Stimulated activated CD4-positive, alpha-beta T cell treated with anti-CD3 and anti-CD28 coated beads, Interleukin-2, amount 100 ng/mL, for 24 hours (primary cell): ENCODE measurements at places on chromosomes 2 and 18.

- DNase-seq = no peak
These were observed 138.9 kb downstream of the PXDN start for GRCh38 chr2:1605102-1606045.

- DNase-seq = no peak
These were observed 4.3 kb downstream of the LDLRAD4 start for GRCh38 chr18:13222856-13223281.

- no peak for DNase-seq
These were observed 254.1 kb upstream of the RASGRP3 start for GRCh38 chr2:33222309-33222708.

- DNase-seq = no peak
These were observed 91.7 kb upstream of the MCFD2 start for GRCh38 chr2:47007223-47007825.

DNA sequence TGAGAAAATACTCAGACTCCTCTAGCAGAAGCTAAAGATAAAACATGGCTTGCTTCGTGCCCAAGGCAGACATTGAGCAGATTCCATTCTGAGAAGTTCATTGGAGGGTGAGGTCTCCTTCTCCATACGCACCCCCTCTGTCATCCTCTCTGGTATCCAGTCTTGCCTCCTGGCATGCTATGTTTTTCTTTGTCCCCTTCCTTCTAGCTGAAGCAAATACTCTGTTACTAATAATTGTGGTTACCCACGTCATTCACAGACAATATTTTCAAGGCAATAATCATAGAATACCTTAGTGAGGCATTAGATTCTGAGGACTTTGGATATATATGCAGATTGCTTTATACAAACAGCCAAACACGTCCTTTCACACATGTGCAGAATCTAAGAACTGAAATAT lies 66.2 kb upstream of the KLF7 start:
- DNase-seq = no peak

DNA sequence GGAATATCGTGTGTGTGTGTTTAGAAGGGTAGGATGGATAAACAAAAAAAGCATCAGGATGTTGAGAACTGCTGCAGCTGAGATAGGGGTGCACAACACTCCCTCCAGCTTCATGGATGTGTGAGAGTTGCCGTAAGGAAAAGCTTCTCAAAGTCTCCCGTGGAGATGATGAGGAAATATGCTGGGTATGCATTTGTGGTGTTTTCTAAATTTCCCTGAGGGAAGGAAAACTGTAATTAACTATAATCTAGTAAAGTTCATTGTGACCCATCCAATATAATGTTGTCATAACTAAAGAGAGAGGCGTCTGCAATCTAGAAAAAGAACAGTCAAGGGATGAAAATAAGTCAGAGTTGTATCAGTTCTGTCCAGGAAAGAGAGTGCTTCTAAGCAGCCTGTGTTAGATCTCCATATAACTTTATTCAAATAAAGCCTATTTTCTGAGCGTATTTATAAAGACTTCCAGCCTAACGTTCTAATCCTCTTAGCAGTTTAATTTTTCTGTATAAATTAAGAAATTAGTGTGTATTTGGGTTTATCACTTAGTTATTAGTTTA lies 7.3 kb upstream of the LMAN2L start:
- no peak for DNase-seq

GRCh38 chr2:113158884-113159553 lies 14.8 kb upstream of the PSD4 start:
- DNase-seq = no peak

DNA sequence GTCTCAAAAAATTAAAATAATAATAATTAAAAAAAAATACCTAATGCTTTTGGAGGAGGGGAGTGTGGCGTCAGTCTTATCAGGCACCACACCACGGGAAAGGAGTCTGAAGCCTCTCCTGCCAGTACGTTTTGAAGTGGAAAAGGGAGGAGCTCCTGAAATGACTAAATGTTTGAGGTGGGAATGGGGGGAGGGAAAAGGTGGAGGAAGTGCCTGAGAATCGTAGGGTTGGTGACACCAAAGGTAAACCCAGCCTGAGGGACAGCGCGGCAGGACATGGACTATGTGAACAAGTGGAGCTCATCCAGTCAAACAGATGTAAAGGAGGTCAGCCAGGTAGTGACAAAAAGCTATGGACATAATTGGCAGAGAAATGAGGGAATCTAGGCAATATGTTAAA lies 42.2 kb upstream of the EPHA4 start:
- DNase-seq = no peak

DNA sequence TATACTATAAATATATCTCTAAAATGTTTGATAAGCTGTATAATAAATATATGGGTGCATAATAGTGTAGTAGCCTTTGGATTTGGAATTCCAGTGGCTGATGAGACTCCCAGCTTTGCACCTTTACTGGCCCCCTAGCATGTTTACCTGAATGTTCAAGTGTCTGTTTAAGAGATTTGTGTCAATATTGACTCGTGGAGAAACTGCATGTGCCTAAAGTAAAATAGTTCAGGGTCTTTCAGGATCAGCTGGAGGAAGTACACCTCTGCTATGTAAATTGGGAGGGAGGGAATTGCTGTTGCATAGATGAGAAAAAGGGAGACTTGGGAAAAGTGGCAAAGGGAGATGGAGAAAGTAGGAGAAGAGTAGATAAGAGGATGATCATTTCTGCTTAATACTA lies 23.9 kb downstream of the ME2 start:
- DNase-seq = no peak

DNA sequence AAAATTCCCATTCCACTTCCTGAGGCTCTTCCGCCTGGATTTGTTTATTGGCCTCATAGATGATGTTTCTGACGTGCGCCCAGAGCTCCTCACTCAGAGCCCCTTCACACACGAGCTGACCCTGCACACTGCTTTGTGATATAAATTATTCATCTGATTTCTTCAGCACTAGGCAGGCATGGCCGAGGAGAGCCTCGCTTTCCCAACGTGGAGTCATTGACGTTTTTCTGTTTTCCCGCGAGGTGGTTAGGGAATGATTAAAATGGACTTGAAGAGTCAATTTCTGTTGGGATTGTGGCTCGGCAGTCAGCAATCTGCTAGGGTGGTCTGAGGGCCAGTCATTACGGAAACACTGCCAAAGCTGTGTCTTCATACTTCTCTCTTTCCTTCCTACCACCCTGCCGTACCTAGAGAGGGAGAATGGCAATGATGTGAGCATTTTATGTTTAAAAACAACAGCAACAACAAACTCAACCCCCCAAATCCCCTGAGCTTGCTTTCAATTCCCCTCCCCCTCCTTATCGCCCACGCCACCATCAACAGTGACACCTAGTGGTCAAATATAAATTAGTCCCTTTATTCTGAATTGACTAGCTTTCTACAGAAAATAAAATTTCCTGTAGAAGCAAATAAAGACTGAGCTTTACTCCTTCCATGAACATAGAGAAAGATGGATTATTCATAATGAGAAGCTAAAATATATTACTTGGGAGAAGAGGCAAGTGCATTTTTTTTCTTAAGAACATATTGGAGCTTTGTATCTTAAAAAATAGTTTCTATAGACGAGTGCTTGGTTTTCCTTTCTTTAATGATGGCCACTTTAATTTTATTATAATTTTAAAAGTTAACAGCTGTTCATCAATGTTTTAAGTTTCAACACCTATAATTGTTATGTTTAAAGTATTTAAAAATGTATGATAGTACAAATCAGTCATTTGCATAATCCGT lies 285.1 kb downstream of the MTX2 start:
- DNase-seq = peak; percentile 24

GRCh38 chr2:150491943-150492342 lies 4.5 kb upstream of the RND3 start:
- DNase-seq = no peak

- DNase-seq = no peak
These were observed 2.3 kb downstream of the SLC20A1 start for GRCh38 chr2:112648081-112648480.

DNA sequence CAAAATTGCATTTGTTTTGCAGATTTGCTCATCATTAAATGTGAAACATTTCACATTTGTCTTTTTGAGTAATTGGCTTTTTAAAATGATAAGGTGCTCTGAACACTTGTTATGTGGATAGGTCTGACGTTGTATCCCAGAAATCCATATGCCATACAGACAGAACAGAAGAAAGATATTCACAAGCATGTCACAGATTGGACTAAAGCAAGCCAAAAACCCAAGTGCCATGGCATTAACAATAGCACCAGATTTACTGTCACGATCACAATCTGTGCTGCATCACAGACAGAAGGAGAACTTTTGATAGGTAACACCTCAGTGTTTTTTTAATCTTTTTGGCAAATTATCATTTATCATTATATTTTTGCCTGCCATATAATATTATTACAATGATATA lies 272.6 kb downstream of the ARHGAP15 start:
- no peak for DNase-seq

GRCh38 chr18:78912336-78912735 lies 67.3 kb upstream of the SALL3 start:
- no peak for DNase-seq

DNA sequence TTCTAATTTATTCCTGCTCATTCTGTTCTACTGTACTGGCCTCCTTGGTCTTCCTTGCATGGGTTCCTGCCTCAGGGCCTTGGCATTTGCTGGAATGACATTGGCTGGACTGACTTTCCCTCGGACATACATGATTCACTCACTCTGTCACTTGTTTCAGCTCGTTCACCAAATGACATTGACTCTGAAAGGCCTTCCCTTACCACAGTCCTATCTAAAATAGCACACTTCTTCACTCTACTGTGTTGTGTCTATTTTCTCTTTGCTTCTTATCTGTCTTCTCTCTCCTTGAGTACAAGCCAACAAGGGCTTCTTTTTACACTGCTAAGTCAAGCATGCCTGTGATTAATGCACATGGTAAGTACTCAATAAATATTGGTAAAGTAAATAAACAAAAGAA lies 65.6 kb downstream of the SCG2 start:
- no peak for DNase-seq

DNA sequence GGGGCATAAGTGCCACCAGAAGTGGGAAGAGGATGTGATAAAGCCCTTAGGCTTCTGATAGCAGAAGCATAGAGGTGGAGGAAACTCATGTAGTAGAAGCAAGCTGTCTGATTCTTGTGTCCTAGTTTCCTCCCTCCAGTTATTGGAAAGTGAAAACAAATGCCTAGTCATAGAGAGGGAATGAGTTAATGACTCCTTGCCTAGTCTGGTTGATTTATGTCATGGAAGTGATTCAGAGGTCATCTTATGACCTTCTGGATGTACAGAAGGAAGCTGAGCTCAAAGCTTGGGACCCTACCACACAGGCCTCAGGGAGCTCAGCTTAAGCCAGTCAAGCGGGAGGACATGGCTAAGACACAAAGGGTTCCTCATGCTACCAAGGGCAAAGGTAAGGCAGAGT lies 232.2 kb downstream of the THSD7B start:
- no peak for DNase-seq

DNA sequence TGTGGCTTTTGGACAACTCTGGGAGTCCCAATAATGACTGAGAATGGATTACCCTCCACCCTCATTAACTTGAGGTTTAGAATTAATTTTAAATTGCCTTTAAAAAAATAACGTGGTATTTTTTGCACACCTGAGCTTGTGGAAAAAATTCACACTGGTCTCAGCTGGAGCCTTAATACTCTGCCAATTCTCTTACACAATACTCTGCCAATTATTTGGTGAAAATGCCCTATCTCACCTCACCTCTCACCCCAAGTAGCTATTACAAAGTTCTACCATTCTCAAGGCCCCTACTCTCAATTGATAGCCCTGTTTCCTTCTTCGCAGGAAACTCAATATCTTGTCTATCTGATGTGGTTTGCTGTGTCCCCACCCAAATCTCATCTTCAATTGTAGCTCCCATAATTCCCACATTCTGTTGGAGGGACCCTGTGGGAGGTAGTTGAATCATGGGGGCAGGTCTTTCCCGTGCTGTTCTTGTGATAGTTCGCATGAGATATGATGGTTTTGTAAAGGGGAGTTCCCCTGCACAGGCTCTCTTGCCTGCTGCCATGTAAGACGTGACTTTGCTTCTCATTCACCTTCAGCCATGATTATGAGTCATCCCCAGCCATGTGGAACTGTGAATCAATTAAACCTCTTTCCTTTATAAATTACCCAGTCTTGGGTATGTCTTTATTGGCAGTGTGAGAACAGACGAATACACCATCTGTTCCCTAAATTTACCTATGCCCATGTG lies 27.4 kb upstream of the C2orf69 start:
- DNase-seq = no peak

DNA sequence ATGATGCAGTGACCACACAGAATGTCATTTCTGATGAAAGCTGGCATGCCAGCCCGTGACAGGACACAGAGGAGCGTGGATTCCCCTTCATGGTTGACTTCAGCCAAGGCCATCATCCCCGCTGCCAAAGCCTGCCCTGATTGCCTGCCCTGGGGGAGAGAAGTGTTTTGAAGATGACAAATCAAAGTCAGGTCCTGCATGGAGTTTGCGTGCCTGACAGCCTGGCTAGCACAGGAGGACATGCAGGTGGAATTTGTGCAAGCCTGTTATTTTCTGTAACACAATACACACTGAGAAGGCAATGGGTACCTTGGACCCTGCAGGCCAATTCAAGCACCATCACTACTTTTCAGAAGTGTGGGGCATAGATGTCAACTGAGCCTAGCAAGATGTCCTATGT lies 5.4 kb upstream of the IL1R2 start:
- DNase-seq = no peak

DNA sequence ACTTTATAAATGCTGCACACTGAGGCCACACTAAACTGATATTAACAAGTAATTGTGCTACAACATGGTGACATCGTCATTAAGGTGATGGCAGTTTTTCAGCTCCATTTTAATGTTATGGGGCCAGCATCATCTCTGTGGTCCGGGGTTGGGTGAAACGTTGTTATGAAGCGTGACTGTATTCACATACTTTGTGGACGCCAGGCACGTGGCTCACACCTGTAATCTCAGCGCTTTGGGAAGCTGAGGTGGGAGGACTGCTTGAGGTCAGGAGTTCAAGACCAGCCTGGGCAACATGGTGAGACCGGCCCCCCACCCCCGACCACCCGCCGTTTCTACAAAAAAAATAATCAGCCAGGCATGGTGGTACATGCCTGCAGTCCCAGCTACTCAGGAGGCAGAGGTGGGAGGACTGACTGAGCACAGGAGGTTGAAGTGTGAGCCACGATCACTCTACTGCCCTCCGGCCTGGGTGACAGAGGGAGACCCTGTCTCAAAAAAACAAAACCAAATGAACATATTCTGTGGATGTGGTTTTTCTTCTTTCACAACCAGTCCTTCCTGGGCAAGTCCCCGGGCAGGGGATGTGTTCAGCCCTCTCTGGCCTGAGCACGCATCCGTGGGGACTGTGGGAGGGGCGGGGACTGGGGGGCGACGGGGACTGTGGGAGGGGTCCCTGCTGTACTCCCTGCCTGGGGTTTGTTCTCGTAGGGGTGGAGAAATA lies 12.9 kb upstream of the GAL3ST2 start:
- DNase-seq = no peak

DNA sequence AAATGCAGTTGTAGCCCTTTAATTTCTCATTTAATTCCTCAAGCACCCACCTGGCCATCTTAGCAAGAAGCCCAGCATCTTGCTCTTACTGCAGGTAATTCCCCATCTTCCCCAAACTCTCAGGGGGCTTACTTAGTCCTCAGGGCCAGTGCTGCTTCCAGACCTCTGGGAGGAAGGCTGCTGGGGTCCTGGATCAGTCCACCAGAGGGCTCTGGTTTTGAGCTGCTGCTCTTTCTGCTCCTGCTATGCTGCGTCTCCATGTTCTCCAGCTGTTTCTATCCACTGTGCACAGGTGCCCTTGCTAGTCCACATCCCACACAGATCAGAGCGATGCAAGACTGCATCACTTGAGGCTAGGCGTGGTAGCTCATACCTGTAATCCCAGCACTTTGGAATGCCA lies 34.5 kb upstream of the TMEM87B start:
- no peak for DNase-seq
